ENCODE measurements at places on chromosomes 3 and 15.

DNA sequence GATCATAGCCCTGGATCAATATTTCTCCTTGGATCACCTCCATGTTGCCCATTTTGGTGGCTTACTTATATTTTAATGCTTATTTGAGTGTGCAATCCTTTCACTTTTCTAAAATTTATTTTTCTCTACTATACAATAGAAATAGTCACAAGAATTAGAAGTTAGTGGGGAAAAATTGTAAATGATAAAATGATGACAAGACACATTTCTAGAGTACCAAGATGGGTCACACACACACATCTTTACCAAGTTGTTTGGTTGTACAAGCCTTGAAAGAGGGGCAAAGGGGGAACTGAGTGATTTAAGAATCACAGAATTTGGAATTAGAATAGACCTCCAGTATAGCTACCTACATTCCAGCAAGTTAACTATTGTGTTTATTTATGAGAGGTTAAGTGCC, 545.8 kb downstream of the RBMS3 start:
- no peak overlapping the region for H3K4me3 ChIP-seq
- H3K27me3 ChIP-seq, result no peaks in the 10 kb centered on the region
- no peak for DNase-seq
- no peaks in the 10 kb centered on the region for H3K36me3 ChIP-seq

DNA sequence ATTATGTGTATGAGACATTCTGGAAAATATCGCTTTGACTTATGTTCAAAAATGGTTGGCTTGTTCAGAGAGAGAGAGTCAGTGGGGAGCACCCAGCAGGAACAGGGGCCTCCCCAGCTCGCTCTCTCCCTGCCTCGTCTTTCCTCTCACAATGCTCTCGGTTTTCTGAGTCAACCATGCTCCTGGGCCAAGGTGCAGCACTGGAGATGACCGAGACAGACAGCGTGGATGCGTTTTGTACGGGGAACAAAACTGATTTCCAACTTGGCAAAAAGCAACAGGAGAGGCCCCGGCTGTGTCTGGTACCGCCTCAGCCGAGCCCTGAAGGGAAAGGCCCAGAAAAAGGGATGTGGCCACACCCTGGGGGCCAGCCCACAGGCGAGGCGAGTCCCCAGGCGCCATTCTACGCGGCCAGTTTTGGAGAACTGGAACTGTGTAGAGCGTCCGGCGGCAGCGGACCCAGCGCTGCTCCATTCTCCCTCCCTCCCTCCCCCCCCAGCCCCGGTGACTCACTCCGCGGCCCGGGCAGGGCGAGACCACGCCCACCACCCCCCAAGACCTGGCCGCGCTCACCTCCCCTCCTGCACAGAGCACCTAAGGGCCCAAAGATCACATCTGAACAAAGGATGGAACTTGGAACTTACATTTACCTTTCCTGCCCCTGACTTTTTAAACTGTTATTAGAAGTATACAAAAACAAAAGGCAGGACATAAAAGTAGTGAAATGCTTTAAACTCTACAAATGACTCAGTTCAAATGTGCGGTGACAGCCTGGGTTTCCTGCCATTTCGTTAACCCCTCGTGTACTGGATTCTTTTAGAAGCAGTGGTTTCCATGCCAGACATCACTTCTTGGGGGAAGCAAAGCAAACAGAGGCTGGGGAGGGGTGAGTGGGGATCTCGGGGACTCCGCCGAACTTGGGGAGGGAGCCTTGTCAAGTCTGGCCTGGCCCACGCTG, 12.7 kb downstream of the ATP10A start:
- peak overlapping the region; percentile 72 for H3K4me3 ChIP-seq
- peaks cover 7% of the 10 kb centered on the region for H3K4me1 ChIP-seq
- no peaks in the 10 kb centered on the region for H3K27me3 ChIP-seq
- H3K27ac ChIP-seq, result peak overlapping the region; percentile 90
- no peaks in the 10 kb centered on the region for H3K36me3 ChIP-seq

GRCh38 chr3:114745322-114746240, 401.5 kb downstream of the ZBTB20 start:
- H3K4me3 ChIP-seq, result no peak overlapping the region
- H3K36me3 ChIP-seq, result no peaks in the 10 kb centered on the region
- peak overlapping the region; percentile 81 for H3K27ac ChIP-seq
- H3K4me1 ChIP-seq, result no peaks in the 10 kb centered on the region
- DNase-seq, result no peak

GRCh38 chr3:13274551-13275332, 145.4 kb downstream of the NUP210 start:
- no peak overlapping the region for H3K27ac ChIP-seq
- no peak for DNase-seq
- H3K4me3 ChIP-seq, result no peak overlapping the region
- no peaks in the 10 kb centered on the region for H3K36me3 ChIP-seq
- no peaks in the 10 kb centered on the region for H3K4me1 ChIP-seq

- H3K4me1 ChIP-seq, result no peaks in the 10 kb centered on the region
- no peaks in the 10 kb centered on the region for H3K27me3 ChIP-seq
- H3K36me3 ChIP-seq, result no peaks in the 10 kb centered on the region
- no peak for DNase-seq
- H3K27ac ChIP-seq, result no peak overlapping the region
- H3K4me3 ChIP-seq, result no peak overlapping the region
Observed at GRCh38 chr3:65758438-65758837, 280.3 kb downstream of the MAGI1 start.

GRCh38 chr3:14127516-14128161, 2.8 kb downstream of the TMEM43 start:
- no peaks in the 10 kb centered on the region for H3K27me3 ChIP-seq
- H3K36me3 ChIP-seq, result no peaks in the 10 kb centered on the region
- no peak for DNase-seq

GRCh38 chr15:89776274-89777072, at the start of gene MESP2:
TSS of gene MESP2 (plus strand) at chr15:89776332. CDS start at chr15:89776358, 26 bp downstream.
- H3K27me3 ChIP-seq, result no peaks in the 10 kb centered on the region
- peak within 1 kb of the TSS; percentile 75 for H3K27ac ChIP-seq
- peak within 1 kb of the TSS; percentile 67 for H3K4me3 ChIP-seq
- no peak for DNase-seq
- no peaks in the 10 kb centered on the region for H3K4me1 ChIP-seq
